Right cardiac atrium (tissue), 5 donors: ENCODE measurements at places on chromosomes 11 and 22.

DNA sequence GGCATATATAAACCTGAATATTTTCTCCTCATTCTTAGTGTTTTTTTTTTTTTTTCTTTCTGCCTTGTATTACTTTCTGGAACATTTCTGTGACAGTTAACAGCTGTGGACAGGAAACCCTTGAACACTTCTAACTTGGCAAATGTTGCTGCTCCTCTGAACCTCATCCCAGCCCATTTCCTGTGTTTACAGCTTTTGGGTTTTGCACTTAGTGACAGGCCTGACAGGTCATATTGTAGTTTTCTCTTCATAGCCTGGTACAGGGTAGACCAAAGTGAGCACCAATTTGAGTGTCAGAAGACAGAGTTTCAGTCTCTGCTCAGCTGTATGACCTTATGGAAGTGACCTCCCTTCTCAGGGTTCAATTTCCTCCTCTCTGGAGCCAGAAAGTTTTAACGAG, 91.6 kb downstream of the STIM1 start:
- DNase-seq = no peak

- no peak for DNase-seq
Observed at GRCh38 chr11:121555121-121555520, 102.4 kb upstream of the SORL1-AS1 start.

GRCh38 chr22:37235897-37236607, 8.0 kb downstream of the RAC2 start:
- no peak for DNase-seq

DNA sequence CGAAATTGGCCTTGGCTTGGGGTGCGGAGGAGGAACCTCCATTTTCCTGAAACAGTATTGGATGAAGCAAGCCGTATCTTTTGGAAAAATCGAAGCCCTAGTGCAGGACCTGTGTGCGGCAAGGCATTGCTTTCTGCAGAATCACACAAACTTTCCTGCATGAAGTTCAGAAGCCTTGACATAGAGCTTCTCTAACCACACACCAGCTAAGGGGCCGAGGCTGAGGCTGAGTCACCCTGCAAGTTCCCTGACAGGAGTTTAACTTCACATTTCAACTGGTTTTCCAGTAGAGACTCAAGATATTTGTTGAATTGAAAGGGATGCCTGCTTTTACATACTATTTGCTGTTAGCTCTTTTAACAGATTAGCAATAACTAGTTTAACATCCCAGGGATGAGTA, 67.8 kb downstream of the TCF20 start:
- no peak for DNase-seq

- DNase-seq = no peak
Observed at GRCh38 chr11:116605543-116606459, 167.0 kb downstream of the BUD13 start.

- no peak for DNase-seq
Observed at GRCh38 chr11:108319541-108320145, 96.8 kb downstream of the ATM start.

GRCh38 chr22:16922076-16922475, 85.9 kb downstream of the GAB4 start:
- DNase-seq = no peak

GRCh38 chr11:16902182-16902581, 112.0 kb downstream of the PLEKHA7 start:
- no peak for DNase-seq

DNA sequence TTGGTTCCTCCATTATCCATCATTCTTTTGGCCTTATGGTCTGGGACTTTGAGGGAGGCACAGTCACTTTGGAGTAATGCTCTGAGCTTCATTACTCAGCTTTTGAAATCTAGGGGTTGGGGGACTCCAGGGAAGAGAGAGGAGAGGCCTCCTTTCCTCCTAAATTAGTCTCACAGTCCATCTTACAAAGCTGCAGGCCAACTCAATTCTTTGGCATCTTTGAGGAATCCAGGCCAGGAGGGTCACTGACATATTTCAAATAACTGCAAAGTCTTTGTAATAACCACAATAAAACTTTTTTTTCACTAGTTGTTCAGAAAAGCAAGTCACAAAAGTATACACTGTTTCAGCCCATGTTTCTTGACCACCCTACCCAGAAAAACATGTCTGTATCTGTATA, 73.3 kb upstream of the FAR1 start:
- DNase-seq = no peak

DNA sequence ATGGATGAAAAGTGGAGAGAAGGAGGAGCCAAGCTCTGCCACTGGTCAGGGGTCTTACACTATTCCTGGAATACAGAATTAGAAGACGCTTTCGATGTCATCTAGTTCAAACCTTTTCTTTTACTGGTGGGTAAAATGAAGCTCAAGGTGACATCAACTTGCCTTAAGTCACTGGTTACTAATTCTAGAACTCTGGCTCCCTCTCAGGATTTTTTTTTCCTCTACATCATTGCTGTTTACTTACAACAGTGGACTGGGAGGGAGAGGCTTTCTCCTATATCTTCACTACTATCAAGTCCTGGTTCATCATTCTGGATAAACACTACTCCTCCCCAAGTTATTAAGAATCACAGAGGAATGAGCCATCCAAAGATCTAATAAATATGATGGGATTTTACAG, 82.9 kb downstream of the ETS1 start:
- DNase-seq = no peak
